ENCODE measurements at places on chromosomes 4 and X.

GRCh38 chr4:18935659-18936345 is 914.2 kb upstream of the LCORL start:
- no peak for DNase-seq

DNA sequence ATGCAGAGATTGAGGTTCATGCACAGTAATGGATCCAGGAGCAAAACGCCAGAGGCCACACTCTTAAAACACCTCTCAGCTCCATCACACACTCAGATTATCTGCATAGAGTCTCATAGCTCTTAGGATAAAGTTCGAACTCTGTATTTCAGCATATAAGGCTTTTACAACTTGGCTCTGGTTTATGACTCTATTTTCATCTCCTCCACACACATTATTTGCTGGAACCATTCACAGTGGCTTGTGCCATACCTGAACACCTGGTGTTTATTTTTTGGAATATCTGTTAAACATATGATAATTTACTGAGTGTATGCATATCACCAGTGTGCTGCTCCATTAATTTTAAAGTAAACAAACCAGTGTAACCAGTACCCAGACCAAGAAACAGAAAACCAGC is 27.2 kb downstream of the RASL11B start:
- no peak for DNase-seq

- DNase-seq, result no peak
Measured at GRCh38 chr4:158991534-158992155, 111.2 kb upstream of the RAPGEF2 start.

DNA sequence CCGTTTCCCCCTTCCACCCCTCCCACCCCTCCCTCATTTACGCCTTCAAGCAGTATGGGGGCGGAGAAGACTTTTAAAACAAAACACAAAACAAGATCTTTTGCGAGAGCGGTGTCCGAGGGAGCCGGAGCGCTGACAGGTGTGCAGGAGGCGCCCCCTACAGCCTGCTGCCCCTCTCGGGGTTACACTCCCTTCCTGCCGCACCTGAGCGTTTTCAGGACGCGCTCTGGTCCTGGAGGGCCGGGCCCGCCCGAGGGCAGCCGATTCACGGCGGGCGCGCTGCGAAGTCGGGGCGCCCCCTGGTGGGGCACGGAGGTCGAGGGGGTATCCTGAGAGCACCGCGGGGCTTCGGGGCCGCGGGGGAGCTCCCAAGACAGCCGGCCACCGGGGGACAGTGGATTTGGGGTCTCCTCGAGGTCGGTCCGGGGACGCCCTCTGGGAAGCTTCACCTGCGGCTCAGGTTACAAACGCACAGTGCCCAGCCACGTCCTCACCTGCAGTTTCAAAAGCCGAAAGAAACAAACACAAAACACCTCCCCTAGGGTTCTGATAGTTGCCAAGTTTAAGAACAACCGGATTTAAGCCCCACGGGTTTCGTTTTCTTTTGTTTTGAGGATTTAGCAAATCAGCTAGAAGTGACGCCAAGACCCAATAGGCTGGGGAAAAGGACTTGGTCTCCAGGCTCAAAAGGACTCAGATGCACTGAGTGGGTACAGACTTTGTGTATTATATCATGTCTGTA is 8.0 kb upstream of the NEUROG2 start:
- DNase-seq, result peak; percentile 78

GRCh38 chrX:134388161-134389109 is 71.5 kb upstream of the HPRT1 start:
- DNase-seq, result no peak

DNA sequence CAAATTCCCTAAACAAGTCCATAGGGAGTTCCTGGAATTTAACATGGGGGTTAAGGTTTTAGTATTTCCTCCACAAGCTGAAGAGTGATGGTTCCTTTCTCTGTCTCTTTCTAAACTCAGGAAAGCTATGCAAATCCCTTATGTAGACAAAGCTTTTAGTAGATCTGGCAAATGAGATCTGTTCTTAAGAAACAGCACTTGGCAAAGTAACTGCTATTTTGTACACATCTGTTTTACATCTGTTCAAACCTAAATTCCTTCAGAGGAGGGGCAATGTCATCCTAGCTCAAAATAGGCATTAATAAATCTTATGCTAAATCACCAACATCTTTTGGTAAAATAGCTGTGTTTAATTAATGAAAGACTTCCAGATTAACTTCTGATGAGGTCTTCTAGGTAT is 137.8 kb upstream of the TBC1D9 start:
- no peak for DNase-seq

- DNase-seq, result no peak
Measured at GRCh38 chrX:154512879-154513553, 3.0 kb downstream of the FAM3A start.

DNA sequence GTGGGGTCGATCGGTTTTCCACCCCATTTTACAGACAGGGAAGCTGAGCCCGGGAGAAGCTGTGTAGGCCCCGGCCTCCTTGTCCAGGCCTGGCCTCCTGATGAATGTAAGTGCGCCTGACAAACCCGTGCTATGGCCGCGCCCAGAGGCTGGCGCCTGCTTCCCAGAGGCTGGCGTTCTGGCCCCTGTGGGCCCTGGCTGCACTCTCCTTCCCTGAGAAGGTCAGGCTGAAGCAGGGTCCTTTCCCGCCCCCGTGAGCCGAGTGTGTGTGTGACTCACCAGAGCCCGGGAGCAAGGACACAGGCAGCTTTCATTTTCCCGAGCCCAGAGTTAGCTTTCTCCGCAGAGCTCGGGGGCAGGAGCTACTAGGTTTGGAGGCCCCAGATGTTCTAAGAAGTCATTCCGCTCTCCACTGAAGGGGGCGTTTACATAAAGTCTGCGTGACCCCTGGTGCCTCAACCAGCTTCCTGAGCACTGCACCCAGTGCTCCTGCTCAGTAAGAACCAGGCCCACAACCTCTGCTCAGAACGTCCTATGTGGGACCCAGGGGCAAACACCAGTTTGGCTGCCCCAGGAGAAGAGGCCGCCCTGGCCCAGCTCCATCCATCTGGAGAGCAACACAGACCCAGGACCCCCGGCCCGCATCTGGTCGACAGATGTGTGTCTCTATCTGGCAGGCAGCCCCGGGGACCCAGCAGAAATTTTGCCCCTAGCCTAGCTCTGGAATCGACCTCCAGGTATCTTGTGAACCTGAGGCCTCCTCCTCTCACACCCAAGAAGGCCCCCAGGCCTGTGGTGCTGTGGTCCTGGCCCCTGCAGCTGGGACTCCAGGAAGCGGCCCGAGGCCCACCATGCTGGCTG is 13.6 kb downstream of the UVSSA start:
- DNase-seq, result no peak

DNA sequence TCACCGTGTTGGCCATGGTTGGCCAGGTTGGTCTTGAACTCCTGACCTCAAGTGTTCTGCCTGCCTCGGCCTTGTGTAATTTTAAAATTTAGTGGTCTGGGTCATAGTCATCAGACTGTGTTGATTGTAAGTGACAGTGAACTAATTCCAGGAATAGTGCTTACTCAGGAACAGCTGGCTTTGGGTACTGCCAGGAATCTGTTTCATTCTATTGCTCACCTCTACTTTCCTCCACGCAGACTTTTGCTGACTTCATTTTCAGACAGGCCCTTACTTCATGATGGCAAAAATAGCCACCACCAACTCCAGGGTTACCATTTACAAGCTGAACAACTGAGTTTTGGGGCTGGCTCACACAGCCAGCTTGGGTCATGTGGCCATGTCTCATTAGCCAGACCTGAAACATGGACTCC is 54.6 kb downstream of the FNIP2 start:
- DNase-seq, result peak; percentile 36

- no peak for DNase-seq
Measured at GRCh38 chr4:3198906-3199305, 50.1 kb upstream of the MSANTD1 start.

DNA sequence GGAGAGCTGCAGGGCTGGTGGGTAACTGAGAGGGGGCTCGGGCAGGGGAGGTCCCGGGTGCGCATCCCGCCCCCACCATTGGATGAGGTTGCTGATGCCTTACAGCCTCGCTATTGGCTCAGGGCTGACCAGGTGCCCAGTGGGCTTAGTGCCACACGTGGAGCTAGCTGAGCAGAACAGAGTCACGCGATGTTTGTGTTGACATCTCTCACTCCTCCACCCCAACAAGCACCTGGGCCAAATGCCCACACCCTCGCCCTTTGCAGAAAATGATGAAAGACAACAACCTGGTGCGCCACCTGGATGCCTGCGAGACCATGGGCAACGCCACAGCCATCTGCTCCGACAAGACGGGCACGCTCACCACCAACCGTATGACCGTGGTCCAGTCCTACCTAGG is 31.8 kb downstream of the ATP2B3 start:
- no peak for DNase-seq

GRCh38 chrX:132463411-132463810 is 25.4 kb downstream of the MBNL3 start:
- DNase-seq, result peak; percentile 8

- DNase-seq, result no peak
Measured at GRCh38 chr4:26050212-26050643, 136.2 kb downstream of the SMIM20 start.

DNA sequence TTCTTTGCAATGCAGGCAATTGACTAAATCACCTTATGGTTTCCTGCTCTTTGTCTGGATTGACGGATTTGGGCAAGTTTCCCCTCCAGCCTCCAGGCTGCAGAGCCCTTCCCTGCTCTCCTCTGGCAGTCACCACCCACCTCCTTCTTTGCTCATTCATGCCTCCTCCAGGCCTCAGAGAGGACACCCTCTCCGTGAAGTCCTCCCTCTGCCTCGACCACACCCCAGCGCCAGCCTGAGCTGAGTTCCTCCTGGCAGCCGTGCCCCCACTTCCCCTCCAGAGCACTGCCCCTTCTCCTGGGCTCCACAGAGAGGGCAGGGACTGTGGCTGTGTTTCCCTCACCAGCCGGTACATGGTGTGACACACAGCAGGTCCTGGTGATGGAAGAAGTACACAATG is 53.7 kb downstream of the DCTD start:
- DNase-seq, result no peak

- no peak for DNase-seq
Measured at GRCh38 chr4:74109870-74110605, 11.0 kb upstream of the CXCL2 start.

DNA sequence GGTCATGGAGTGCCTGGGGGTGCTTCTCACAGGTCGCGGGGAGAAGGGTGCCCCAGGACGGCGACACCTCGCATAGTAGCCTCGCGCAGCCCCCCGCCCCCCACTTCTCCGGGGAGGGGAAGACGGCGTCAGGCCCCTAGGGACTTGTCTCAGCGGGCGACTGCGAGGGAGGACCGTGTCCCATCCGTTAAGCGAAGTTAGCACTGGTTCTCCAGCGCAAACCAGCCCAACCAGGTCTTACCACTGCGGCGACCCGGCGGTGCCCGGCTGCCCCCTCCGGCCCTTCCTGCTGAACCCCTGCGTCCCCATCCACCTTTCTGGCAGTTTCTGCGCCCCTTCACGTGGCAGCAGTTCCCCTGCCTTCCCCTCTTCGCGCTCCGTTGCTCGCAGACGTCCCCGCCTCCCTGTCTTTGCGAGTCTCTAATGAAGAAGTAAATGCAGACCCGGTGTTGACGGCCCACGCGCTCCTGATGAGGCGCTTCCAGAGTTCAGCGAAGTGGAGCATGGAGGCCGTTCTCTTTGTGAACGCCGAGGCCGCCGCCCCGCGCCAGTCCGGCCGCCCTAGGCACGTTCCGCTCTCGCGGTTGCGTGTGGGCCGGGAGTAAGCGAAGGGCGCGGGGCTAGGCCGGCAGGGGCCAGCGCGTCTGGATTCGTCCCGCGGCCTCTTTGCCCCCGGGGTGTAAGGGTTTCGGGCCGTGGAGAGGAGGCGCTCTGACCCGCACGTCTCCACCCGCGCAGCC is 3.0 kb downstream of the SLIT2 start:
- DNase-seq, result no peak

GRCh38 chrX:8867406-8867805 is 66.2 kb upstream of the FAM9A start:
- no peak for DNase-seq

GRCh38 chr4:119040261-119040660 is 95.4 kb upstream of the MYOZ2 start:
- no peak for DNase-seq

- no peak for DNase-seq
Measured at GRCh38 chr4:32440391-32440790, 1720.2 kb downstream of the PCDH7 start.

- DNase-seq, result no peak
Measured at GRCh38 chr4:78749258-78749971, 26.7 kb upstream of the BMP2K start.

DNA sequence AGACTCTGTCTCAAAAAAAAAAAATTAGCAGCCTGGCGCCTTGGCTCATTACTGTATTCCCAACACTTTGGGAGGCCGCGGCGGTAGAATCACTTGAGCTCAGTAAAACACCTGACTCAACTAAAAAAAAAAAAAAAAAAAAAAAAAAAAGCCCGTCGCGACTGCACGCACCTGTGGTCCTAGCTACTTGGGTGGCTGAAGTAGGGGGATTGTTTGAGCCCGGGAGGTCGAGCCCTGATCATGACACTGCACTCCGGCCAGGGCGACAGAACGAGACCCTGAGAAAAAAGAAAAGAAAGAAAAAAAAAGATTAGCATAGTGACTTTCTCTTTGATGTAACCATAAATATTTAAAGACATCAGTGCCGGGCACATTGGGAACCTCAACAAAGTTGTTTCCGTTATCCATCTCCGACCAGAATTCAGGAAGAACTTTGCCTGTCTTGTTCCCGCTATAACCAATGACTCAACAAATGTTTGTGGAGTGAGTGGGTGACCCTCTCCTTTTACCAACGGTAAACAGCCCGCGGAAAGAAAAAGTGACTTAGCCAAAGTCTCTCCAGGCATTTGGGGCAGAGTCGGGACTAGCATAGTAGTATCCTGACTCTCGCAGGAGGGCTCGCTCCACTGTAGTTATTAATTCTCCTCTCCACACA is 553 bp upstream of the MED28 start:
- peak; percentile 8 for DNase-seq

GRCh38 chr4:124636788-124637187 is 75.7 kb downstream of the ANKRD50 start:
- DNase-seq, result no peak

DNA sequence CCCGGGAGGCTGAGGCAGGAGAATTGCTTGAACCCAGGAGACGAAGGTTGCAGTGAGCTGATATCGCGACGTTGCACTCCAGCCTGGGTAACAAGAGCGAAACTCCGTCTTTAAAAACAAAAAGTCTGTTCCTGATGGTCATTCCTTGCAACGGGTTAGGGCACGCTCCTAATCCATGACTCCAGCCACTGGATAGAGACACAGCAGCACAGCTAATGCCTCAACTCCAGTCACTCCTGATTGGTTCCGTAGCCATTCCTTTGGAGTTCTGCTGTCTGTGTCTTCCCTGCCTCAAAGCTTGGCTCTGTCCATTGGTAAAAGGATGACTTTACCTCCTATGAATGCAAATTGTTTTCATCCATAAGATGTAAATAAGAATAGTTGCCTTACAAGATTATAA is 44.3 kb upstream of the FAM9A start:
- DNase-seq, result no peak

GRCh38 chrX:107978707-107979307 is 3.4 kb downstream of the TEX13B start:
- no peak for DNase-seq

DNA sequence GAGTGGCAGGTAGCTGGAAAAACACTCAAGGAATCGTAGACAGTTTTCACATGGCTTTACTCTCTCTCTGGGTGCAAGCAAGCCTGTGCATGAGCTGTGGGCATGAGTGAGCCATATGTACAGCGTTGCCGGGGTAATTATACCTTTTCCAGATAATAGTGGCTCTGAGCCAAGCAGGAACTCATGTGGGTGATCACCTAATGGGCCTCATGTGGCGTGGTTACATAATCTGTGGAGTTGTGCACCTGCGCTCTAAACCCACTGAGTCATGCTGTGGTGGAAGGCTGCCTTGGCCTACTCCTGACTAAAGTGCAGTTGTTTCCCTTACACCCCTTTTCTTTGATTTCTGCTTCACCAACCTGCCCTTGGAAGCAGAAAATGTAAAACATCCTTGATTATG is 1564.5 kb upstream of the PCDH10 start:
- no peak for DNase-seq

GRCh38 chr4:109332926-109333464 is 30.5 kb upstream of the COL25A1 start:
- DNase-seq, result peak; percentile 41
